ENCODE measurements at places on chromosomes 4 and X.
A peak's percentile ranks its signal among the peaks of the same experiment; 100 is the strongest.

- DNase-seq: no peak
Observed at GRCh38 chr4:107379054-107379869, 340.8 kb downstream of the PAPSS1 start.

DNA sequence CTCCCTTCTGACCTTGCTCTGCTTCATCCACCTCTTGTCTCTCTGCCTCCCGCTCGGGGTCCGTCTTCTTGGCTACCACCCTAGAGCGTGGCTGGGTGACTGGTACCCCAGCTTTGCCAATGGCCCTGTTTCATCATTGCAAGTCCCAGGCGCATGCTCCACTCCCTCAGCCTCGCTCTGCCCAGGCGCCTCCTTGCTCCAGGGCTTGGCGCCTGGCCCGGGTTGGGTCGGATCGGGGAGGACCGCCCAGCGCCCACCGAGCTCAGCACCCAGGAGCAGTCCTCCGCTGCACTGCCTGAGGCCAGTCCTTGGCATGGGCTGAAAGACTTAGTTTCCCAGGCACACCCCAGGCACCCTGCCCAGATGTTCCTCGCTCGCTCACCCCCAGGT lies 577 bp downstream of the BGN start:
- no peak for DNase-seq

GRCh38 chr4:41258783-41259182 lies 2.1 kb downstream of the UCHL1 start:
- no peak for DNase-seq

DNA sequence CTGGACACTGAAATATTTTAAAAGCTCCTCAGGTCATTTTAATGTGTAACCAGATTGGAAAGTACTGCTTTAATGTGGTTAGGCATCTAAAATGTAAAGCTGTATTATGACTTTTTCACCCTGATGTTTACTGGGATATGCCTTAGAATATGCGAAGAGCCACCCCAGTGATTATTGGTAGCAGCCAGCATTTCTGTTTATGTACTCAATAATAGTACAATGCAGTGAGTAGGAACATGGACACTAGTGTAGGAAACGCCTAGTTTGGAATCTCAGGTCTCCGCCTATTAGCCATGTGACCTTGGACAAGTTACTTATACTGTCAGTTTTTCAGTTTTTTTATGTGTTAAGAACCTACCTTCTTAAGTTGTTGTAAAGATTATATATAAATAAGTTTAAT lies 446.0 kb upstream of the PITX2 start:
- DNase-seq: no peak

- no peak for DNase-seq
Observed at GRCh38 chr4:80204433-80205011, 7.2 kb downstream of the PRDM8 start.

DNA sequence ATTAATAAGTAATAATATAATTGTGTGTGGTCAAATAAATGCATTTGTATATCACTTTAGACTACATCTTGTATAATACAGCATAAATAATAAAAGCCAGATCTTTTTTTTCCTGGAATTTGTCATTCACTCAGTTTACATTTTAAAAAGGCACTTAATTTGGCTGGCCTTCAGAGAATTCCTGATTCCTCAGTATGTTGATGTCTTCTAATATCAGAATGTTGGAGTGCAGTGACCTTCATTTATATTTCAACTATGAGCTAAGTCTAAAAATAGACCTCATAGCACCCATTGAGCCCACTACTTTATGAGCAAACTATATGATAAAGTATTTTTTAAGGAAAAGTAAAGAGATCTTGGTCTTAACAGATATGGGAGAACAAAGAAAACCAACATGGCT lies 27.8 kb downstream of the ZNF330 start:
- no peak for DNase-seq

DNA sequence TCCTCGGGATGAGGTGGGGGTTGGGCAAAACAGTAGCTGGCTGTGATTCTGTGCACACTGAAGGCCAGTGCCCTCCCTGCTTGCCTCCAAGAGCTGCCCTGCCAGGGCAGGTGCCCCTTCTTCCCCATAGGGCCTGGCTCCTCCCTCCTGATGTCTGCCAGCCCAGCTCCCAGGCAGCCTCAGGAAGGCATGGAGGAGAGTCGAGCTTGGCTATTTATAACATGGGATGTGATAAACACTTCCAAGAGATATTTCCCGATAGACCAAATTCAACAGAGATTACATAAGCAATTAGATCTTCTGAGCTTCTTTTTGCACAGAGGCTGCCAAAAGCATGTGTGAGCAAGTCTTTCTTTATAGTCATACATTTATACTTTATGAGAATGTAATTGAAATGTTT lies 45.3 kb upstream of the PJA1 start:
- DNase-seq: no peak

DNA sequence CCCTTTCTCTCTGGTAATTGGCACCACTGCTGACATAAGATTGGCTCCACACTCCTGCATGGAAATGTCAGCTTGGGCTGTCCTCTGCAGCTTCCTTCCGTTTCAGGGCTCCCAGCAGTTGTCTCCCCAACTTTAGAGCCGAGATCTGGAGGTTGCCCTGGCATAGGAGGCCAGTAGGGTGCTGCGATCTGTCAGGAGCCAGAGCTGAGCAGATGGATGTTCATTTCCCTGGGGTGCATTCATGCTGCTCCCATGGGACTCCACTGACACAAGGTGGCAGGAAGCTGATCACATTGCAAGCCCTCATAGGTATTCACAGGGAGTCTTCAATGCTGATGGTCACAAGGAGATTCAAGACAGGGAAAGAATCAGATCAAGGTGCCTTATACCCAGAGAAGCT lies 116.6 kb upstream of the RAI2 start:
- DNase-seq: no peak

DNA sequence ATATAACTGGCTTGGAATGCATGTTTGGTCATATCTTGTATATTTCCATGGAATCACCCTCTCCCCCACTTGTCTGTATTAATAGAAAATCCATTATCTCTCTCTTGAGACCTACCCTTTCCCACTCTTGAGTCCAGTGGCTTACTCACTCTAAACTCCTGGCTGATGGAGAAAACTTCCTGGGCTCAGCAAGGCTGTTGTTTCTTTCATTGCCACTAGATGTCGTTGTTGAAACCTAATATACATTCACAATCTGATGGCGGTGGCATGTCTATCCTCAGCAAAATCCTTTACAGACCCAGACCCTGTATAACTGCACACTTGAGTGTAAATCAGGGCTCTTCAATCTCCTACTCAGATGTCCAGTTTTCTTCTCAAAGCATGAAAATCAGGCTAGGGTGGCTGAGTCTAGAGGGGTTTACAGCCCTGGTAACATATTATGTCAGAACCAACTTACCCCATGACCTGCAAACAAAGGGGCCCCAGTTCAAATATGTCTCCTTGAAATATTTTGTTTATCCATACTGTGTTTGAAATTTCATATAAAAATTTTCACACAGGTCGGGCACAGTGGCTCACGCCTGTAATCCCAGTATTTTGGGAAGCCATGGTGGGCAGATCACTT lies 70.0 kb upstream of the FAM241A start:
- peak; percentile 17 for DNase-seq

DNA sequence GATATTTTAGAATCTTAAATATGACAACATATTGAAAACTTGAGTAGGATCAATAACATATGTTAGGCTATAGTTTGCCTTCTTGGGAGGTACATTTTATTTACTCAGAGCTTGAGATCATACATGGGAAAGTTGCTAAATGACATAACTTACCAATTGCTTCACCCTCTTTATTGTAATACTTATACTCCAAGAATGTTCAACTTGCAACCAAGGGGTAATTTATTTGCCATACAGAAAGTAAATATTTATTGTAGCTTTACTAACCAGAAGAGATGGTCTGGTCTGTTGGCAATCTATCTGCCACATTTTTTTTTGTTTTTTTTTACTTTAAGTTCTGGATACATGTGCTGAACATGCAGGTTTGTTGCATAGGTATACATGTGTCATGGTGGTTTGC lies 426.6 kb downstream of the ARHGAP24 start:
- DNase-seq: no peak

- no peak for DNase-seq
Observed at GRCh38 chrX:72020204-72020603, 109.6 kb downstream of the NHSL2 start.

All from CD4-positive, alpha-beta memory T cell (primary cell).